Effector memory CD8-positive, alpha-beta T cell (primary cell): ENCODE measurements at places on chromosomes 2 and 18.

GRCh38 chr2:38174131-38174530 lies 98.2 kb upstream of the CYP1B1 start:
- no peak for DNase-seq

GRCh38 chr18:62875323-62875722 lies 160.0 kb downstream of the PHLPP1 start:
- no peak for DNase-seq

DNA sequence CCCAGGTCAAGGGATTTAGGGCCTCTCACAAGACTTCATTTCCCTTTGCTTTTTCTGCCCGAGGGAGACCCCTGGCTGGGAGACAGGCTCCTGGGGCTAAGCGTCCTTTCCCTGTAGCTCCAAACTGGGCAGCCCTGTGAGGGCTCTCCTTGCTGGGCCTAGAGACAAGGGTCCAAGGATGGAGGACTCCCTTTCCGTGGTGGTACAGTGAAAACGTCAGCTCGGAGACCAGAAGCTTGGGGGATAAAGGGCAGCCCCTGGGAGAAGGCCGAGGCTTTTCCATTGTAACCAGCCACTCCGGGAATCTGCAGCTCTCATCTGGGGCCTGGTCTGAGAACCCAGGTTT lies 2.3 kb downstream of the SIX2 start:
- no peak for DNase-seq

- no peak for DNase-seq
These were observed 102.9 kb downstream of the KLHL29 start for GRCh38 chr2:23487735-23488492.

- no peak for DNase-seq
These were observed 45.2 kb downstream of the DOK1 start for GRCh38 chr2:74599676-74600075.

- no peak for DNase-seq
These were observed 8.1 kb upstream of the RPIA start for GRCh38 chr2:88683160-88684021.

- DNase-seq = no peak
These were observed 65.0 kb upstream of the BOD1L2 start for GRCh38 chr18:57081899-57082298.

- peak; percentile 96 for DNase-seq
These were observed 20.4 kb downstream of the TMSB10 start for GRCh38 chr2:84925724-84926376.
